ENCODE measurements at places on chromosomes 6 and 20.

GRCh38 chr6:91415031-91415605 lies 828.2 kb upstream of the MAP3K7 start:
- no peak for DNase-seq

DNA sequence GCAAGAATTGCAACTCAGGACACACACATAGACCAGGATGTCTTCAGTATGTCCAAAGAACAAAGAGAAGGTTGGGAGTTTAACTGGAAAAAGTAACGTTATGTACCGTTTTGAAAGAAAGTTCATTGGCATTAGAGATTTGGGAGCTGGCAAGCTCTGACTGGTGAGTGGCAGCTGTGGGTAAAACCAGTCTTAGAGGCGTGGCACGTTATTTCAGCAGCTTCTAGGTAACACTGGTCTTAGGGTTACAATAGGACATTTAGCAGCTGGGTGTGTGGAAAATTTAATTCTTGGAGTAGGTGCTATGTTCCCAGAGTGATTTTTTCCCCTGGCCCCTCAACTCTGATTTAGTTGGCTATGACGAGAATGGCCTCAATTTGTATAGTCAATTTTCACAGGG lies 19.2 kb downstream of the SNRPB start:
- no peak for DNase-seq

GRCh38 chr6:166512567-166512966 lies 73.9 kb downstream of the RAMACL start:
- no peak for DNase-seq

DNA sequence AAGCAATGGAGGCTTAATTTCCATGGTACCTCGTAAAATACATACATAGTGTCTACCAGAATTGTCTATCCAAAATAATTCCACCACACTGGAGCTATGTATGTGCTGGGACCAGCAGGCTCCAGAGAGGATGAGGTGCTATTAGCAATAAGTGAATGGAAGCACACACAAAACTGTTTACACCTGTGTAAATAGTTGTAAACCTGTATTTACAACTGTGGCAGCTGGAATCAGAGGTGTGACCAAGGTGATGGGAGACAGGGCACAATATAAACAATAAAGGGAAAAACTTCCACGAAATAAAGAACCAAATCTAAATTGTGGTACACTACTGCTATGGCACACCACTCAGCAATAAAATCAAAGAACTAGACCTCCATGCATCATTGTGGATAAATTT lies 14.4 kb downstream of the RARS2 start:
- no peak for DNase-seq

GRCh38 chr20:56716806-56717205 lies 87.7 kb downstream of the TFAP2C start:
- no peak for DNase-seq

DNA sequence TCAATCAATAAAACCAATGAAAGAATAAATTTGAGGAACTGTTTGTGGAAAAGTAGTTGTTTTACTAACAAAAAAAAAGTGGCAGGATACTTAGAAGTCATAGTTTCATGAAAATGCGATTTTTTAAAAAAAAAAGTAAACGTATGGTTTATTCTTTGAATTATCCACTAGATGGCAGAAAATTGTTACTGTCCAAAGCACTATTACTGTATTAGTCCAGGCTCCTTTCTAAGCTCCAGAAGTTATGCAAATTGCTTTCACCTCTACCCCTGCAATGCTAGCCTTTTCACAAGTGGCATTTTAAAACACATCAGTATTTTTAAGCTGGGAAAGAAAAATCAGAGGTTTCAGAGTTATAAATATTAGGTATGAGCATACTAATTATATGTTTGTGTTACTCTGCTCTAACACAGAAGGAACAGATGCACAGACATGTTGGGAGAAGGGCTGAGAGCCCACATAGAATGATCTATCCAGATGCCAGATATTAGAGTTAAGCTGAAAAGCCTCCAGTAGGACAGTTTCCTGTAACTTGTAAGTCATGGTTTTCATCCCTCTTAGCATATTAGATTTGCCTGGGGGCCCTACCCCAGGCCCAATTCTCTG lies 63.9 kb downstream of the FHL5 start:
- DNase-seq, result peak; percentile 4

- no peak for DNase-seq
These were observed 24.1 kb downstream of the BPIFB4 start for GRCh38 chr20:33103556-33103955.

DNA sequence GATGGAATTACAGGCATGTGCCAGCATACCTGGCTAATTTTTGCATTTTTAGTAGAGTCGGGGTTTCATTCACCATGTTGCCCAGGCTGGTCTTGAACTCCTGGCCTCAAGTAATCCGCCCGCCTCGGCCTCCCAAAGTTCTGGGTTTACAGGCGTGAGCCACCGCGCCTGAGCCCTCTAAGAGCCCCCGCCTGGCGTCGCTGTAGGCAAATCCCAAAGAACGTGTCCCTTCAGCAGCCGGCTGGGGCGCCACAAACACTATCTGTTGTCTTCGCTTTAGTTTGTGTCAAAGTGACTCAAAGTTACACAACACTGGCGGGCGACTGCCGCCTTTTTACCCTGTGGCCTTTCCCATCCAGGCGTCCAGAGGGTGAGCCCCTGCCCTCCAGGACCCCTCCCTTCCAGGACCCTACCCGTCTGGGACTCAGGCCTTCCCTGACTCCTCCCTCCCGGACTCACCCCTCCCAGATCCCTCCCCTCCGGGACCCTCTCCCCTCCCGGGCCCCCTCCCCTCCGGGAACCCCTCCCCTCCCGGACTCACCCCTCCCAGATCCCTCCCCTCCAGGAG lies 940 bp upstream of the ADRM1 start:
- peak; percentile 90 for DNase-seq

- no peak for DNase-seq
These were observed 46.1 kb upstream of the ARFGEF2 start for GRCh38 chr20:48875233-48875913.

DNA sequence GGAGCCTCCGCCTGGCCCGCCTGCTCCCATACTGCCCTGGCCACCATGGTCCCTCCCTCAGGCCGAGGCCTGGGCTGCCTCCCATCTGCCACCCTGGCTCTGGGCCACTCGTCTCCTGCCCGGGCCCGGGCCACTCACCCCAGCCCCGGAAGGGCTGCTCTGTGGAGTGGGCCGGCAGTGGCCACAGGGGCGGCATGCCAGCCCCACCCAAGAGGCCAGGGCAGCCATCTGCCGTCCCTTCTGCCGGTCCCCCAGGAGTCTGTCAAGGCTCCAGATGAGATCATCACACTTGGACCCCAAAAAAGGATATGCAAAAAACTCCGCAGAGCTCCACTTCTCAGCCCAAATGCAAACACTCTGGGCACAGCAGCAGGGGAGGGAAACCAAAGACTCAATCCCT lies 23.8 kb upstream of the TLDC2 start:
- DNase-seq, result no peak

DNA sequence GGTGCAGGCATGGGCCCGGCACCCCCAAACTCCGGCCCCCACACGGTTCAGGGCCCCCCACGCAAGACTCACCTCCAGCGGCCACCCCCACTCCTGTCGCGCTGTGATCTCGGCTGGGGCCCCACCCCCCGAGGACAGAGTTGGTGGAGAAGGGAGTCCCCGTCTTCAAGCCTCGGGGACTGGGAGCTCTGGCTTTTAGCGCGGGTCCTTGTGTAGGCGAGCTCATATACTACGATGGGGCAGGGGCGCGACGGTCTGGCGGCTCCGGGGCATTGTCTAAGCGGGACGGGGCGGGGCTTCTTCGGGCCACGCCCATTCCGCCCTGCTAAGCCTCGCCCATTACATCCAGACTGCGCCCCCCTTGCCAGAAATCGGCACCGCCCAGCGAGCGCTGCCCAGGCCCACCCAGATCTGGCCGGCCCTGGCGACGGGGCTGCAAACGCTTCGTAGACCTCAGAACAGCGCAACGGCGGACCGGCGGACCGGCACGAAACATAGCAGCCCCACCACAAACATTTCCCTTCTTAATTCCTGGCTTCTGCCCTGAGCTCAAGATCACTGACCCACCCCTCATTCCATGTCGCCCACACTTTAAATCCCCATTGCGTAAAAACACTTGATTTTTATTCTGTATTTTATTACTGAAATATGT lies 1.0 kb upstream of the DDAH2 start:
- DNase-seq, result no peak

DNA sequence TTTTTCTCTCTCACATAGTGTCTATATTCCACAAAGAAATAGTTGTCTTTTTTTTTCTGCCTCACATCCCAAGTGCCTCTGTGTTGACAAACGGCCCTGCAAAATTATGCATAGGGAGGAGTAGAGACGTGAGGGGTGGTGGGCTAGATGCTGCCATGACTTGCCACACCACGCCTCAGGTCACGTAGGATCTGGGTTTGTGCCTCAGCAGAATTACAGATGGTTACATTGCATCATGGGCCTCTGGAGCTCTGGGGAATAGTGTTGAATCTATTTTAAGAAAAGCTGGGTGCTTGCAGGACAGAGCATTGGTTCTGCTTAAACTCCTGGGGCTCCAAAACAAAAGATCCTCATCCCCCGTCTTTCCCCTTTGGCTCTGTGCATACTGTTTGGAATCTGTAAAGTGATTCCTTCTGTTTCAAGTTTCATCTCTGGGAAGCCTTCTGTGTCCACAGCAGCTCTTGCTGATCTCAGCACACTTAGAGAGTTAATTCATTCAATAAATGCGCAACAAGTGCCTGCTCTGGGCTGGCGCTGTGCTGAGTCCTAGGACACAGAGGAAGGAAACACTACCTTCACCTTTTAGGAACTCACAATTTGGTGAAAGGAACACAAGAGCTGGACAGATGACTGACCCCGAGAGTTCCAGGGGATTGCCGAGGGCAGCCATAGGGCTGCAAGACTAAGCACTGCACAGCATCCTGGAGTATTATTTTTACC lies 2.4 kb downstream of the FANCE start:
- no peak for DNase-seq
